NCI-H2171 (cell line): ENCODE measurements at places on chromosomes 3 and 15.

- no peak for DNase-seq
Measured at GRCh38 chr3:151166161-151166560, 36.9 kb downstream of the GPR171 start.

GRCh38 chr15:78654272-78654671 is 13.3 kb upstream of the CHRNB4 start:
- DNase-seq = no peak

DNA sequence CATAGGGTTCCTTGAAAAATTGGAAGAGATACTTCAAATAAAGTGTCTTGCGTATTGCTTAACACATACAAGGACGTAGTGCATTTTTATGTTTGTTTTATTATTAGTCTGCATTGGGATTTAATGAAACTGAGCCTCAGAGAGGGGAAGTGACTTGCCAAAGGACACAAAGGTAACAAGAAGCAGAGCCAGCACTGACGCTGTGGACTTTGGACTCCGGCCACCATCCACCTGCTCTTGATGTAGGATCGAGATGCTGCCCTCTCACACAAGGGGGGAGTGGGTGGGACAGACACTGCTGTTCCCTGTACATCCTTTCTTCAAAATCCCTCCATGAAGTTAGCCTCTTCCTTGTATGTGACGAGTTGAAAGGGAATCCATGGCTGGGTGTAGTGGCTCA is 435.4 kb upstream of the RGMA start:
- DNase-seq = no peak

GRCh38 chr15:41930221-41930866 is 36.5 kb upstream of the SPTBN5 start:
- no peak for DNase-seq

GRCh38 chr3:152830245-152830644 is 4.7 kb upstream of the P2RY1 start:
- no peak for DNase-seq

DNA sequence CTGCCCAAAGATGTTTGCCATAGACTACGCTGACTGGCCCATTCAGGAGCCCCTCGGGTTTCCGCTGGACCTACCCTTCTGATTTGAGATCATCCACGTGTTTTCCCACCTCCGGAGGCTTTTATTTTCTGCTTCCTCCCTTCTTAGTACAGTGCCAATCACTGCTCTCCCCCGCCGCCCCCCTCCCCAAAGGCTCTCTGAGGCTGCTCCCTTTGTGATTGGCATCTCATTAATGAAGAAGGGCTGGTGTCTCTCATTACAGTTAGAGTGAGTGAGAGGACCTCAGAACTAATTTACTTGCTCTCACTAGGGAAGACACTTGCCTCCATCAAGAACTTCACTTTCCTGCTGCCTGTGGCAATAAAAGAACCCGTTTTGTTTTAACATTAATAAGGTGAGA is 284.7 kb upstream of the ICE2 start:
- no peak for DNase-seq

DNA sequence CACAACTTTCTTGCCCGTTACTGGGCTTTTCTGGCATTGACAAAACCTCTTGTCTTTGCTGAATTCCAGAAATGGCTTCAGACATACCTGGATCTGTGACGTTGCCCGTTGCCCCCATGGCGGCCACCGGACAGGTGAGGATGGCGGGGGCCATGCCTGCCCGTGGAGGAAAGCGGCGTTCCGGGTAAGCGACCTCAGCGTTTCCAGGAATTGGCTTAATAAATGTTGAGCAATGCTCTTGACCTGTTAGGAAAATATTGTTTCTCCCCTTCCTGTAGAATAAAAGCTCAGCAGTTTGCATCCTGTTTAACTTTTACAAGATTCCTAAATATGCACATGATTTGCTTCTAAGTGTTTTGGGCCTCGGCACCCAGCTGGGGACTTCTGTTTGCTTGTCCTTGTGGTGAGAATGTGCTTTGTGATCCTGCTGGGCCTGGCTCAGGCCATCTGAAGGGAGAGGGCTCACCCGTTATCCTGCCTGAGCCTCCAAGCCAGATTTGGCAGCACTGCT is 46.7 kb downstream of the ARNT2 start:
- no peak for DNase-seq

GRCh38 chr3:182913889-182914288 is 66.4 kb downstream of the DCUN1D1 start:
- DNase-seq = no peak

DNA sequence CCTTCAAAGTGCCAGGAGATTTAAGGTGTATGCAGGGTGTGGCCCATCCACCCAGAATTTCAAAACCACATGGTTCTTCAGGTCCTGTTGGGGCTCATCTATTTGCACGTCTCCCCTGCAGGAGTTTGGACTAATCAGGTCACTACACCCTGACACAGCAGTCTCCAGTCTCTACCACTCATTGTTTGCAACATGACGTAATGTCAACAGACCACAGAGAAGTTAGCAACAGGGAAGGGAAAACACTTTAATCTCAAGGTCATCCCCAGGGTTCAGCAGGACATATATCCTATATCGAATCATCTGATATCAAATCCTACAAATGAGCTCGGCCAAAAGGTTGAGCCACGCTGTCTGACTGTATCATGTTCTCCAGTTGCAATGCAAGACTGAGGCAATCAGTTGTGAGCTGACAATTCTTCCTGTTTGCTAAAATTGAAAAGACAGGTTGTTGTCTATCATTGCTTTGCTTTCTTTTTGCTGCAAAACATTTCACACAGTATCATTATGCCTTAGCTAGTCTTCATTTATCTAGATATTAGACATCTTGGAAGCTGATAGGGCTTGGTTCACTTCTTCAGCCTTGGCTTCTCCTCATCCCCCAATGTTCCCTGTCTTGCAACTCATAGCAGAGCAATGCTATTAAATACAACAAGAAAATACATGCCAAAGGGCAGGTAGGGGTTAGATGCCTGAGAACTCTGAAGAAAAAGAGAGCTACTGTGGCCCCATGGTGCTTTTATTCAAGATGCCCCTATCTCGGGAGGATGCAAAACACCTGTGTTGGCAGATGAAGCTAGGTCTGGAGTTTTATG is 13.4 kb upstream of the LEKR1 start:
- no peak for DNase-seq

DNA sequence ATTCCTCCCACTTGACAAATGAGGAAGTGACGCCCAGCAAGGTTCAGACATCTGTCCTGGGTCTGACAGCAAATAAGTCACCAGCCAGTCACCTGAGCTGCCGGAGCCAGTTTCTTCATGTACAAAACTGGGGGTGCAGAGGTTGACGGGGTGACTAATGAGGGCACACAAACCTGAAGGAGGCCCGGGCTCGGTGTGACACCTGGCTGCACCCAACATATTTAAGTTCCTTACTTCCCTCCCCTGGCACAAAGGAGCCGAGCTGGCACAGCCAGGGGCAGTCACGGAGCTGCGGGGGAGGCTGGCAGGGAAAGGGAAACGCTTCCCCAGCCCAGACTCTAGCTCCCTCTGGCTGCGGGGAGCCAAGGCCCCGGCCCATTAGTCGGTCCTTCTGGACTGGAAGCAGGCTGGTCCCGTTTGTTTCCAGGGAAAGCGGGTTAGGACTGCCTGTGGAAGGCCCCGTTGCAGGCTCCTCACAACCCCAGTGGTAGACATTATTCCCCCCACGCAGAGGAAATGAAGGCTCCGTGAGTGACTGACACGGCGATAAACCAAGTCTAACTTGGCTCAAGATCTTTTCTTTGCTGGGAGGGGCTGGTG is 2.3 kb downstream of the FBXL22 start:
- no peak for DNase-seq

GRCh38 chr3:98777801-98778220 is 14.7 kb downstream of the ST3GAL6 start:
- no peak for DNase-seq

DNA sequence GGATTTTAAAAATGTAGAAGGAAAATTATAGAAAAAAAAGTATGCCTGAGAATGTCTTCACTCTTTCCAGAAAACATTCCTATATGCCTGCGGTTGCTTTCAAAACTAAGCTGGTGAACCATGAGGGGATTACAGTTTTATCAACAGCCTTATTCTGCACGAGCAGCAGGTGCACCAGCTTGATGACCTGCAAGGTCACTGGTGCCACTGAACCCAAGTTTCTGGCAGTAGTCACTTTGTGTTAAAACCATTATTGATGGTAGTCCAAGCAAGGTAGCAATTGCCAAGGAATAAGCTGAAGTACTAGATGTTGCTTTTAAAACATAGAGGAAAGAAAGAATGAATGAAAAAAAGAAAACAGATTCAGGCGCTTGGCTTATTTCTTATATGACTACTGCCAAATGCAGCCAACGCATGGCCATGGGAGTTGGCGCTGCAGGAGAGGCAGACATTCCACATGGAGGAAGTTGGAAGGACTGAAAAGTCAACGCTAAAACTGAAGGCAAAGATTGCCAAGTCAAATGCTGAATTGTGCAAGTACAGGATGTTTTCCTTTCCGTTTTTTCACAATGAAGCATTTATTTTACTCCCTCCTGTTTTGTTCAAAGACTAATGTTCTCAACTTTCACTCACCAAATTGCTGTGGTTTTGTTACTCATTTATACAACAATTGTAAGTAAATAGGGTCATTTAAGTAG is 601.4 kb downstream of the CADM2 start:
- no peak for DNase-seq

DNA sequence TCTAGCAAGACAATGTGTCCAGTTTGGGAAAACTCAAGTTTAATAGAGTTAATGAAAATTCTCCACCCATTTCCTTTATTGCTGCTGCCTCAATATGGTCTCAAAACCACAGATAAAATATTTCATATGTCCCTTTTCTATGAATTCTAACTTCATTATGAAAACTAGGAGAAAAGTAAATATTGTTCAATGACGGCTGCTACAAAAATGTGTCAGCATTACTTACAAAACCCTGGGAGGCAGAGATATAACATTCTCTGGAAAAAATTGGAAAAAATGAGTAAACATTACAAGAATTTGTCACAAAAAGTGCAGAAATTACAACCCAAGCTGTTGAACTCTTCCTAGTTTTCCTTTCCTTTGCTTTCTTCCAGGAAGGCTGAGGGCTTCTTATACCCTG is 22.2 kb upstream of the FBN1 start:
- DNase-seq = no peak

DNA sequence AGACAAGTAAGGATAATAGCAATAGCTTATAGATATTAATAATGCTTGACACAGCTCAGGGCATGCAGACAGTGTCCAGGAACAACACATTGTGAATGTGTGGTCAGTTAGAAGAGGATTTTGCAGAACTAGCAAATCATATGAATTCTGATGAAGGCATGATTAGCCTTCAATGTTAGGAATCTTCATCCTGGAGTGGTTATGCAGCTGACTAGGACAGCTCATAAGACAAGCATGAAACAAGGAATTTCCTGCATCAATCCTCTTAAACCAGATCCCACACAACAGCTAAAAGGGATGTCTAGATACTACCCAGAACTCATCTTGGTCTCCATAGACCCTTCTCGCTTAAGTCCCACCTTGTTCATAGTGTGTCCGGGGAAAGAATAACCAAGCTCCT is 499.0 kb upstream of the ATP11B start:
- no peak for DNase-seq

- DNase-seq = no peak
Measured at GRCh38 chr3:46512191-46512749, 14.5 kb downstream of the RTP3 start.

DNA sequence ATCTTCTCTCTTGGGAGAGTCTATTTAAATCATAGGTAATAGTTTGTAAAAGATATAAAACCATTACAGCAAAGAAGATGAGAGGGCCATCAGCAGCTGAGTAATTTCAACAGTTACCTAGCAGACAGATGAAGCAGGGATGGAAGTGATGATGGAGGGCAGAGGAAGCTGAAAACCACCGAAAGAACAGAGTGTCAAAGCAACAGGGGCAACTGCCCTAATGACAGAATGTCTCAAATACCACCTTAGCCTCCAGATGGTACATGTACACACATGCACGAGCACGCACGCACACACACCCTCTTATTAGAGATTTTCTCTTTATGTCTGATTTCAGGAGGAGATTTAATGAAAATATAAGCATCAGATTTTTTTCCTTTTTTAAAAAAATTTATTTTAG is 64.5 kb downstream of the NEDD4 start:
- DNase-seq = peak; percentile 27
